Right renal cortex interstitium (tissue), 3 donors: ENCODE measurements at places on chromosomes 2 and 18. TPM values are rescaled to one million over a fixed set of nuclear protein-coding genes. Genes with fewer than 3 reads are reported as not detected.
A peak's percentile ranks its signal among the peaks of the same experiment; 100 is the strongest.

TMEM17 gene
- polyA plus RNA-seq, result 6.9 TPM

DLX1 gene
- 0.12 TPM for polyA plus RNA-seq

ASTL gene
- polyA plus RNA-seq, result not detected

TCF23 gene
- polyA plus RNA-seq, result 0.68 TPM

GKN2 gene
- not detected for polyA plus RNA-seq

SLC19A3 gene
- 6.6 TPM for polyA plus RNA-seq

SOCS6 gene
- 33.4 TPM for polyA plus RNA-seq

SLC16A14 gene
- polyA plus RNA-seq, result 7.6 TPM

LGALSL gene
- polyA plus RNA-seq, result 46.3 TPM

- no peak for DNase-seq
Measured at GRCh38 chr2:207734636-207735512, 23.4 kb downstream of the CCNYL1 start.

DNA sequence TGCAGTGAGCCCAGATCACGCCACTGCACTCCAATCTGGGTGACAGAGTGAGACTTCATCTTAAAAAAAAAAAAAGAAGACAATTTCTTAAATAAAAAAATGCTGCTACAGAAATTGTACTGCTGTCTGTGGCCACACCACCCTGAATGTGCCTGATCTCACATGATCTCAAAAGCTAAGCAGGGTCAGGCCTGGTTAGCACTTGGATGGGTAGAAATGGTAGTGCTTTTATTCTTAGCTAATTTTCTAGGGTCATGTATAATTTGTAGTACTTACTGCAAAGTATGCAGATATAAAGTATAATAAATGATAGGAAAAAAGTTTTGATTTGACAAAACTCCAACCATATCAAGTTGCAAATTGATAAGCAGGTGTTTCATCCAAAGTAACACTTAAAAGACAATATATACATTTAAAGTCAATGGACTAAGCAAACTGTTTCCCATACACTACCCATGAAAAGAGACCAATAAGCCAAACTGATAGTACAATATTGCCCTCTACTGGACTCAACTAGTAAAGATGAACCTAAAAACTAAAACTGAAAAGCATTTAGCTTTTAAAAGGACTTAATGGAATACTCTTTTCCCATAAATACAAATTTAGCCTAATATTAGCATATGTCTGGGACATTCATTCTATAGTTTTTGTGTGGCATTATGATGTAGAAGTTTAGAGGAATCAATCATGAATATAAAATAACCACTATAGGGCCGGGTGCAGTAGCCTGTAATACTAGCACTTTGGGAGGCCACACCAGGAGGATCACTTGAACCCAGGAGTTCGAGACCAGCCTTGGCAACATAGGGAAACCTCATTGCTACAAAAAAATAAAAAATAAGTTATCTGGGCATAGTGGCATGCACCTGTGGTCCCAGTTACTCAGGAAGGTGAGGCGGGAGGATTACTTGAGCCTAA is 18.6 kb upstream of the PEX13 start:
- peak; percentile 19 for DNase-seq

DNA sequence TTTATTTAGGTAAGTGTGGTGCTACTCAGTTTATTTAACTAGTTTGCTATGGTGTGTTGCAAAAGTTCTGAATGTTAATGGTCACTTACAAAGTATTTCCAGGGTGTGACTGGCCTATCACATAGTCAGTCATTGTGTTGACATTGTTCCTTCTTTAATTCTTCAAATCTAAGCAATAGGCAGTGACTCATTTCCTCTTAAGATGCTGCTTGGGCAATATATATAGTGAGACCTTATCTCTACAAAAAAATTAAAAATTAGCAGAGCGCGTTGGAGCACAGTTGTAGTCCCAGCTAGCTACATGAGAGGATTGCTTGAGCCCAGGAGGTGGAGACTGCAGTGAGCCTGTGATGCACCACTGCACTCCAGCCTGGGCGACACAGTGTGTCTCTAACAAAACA is 5.8 kb upstream of the CCDC88A start:
- no peak for DNase-seq

GRCh38 chr18:68376926-68377325 is 338.0 kb downstream of the TMX3 start:
- no peak for DNase-seq

GRCh38 chr2:160425434-160426151 is 68.0 kb downstream of the RBMS1 start:
- DNase-seq, result no peak

DNA sequence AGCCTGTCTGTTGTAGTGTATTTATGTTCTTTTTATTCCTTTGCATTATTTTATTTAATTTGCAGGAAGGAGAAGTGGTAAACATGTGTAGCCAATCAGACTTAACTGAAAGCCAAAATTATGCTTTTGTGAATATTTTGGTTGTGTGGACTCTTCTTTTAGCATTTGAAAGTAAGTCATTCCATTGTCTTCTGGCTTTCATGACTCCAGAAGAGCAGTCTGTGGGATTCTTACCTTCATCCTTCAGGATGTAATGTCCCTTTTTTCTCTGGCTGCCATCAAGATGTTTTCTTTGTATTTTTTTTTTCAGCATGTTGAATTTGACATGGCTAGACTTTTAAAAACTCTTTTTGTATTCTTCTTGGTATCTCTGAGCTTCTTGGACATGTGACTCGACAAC is 895.2 kb upstream of the ZEB2 start:
- no peak for DNase-seq

DNA sequence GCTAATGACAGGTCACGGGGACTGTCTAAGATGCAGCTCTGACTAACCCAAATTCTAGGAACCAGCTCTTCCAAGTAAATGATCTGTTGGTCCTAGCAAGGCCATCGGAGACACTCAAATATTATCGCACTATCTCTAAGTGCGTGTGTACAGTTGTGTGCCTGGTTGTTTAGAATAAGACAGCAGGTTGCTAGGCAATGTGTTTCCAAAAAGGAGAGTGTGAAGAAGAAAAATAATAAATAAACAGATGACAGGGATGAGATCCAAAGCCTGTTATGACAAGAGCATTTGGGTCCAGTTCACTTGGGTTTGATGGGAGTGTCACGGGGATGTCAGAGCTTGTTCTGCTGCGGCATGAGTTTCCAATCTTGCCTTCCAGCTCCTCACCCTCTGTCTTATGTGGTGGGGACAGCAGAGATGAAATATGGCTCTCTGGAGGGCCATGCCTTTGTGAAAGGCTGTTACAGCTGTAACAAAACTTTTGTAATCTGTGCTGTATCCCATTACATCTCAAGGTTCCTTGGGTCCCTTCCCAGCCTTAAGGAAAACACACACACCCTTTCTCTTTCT is 127.5 kb upstream of the TNP1 start:
- DNase-seq, result no peak

- no peak for DNase-seq
Measured at GRCh38 chr2:167212014-167212648, 323.9 kb downstream of the XIRP2 start.

- DNase-seq, result no peak
Measured at GRCh38 chr2:39607538-39608262, 58.0 kb upstream of the TMEM178A start.

DNA sequence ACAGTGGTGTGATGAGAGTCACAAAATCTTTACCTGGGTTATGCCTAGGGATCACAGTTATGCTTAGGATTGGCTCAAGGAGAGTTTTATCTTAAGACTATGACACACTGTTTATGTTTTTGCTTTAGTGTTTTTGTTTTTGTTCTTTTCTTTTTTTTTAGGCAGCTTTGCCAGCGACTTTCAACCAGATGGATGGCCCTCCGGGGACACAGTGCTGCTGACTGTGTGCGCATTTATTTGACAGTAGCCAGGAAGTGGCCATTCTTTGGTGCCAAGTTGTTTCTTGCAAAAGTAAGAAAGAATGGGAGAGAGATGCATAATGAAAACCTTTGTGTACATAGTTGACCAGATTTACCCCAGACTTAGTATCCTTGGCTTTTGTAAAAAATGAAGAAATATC is 15.1 kb upstream of the DYNC2LI1 start:
- DNase-seq, result no peak

GRCh38 chr2:44799105-44799504 is 142.4 kb upstream of the SIX3 start:
- DNase-seq, result no peak

DNA sequence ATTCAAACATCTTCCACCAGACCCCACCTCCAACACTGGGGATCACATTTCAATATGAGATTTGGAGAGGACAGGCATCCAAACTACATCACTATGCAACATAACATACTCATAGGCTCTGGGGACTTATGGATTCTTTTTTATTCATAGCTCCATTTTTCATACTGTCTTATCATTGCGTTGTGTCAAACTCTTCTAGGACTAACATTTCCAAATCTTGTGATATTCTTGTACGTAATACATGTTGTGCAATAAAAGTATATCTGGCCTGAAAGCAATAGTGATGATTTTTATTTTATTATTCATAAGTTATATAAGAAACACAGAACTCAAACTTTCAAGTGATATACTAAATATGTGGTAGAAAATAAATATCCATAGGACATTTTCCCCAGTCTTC is 60.6 kb upstream of the ACTR3 start:
- DNase-seq, result no peak

DNA sequence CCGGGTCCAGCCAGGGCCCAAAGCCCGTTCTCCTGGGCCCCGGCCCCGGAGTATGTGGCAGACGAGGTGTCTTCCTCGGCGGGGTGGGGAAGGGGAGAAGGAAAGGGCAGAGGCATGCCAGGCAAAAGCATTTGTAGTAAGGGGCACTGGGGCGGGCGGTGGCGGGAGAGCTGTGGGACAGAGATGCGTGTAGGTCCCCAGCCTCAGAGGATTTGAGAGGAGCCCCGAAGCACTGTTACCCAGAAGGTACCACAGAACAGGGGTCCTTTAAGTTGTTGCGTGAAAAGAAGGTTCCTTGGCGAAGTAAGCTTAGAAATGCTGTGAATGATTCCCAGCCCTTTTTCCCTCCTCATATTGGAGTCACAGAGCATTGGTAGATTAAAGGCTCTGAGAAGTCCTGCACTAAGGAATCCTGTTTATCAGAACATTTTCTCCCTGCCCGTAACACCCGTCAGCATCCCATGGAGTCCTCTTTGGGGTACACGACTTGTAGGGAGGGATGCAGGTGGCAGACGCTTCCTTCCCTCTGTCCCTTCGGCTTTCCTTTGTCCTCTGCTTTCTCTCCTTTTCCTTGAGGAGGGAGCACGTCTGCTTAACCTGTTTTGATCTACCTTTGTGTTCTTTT is 12.5 kb downstream of the GAREM2 start:
- no peak for DNase-seq

DNA sequence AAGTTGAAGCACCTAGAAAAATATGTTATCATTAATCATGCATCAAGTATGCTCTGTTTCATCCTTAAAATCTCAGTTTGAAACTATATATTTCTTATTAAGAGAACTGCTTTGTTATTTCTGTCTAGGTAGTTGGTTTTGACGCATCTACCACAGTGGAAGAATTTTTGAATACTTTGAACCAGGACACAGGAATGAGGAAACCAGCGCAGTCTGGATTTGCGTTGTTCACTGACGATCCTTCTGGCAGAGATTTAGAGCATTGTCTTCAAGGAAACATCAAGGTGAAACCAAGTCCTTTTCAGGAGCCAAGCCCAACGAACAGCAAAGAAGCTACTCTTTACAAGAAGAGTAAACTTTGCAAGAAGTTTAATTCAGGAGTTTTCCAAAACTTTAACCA is 30.1 kb upstream of the DYNC2LI1 start:
- DNase-seq, result no peak

GRCh38 chr2:232854082-232854481 is 16.0 kb upstream of the SNORC start:
- DNase-seq, result no peak

DNA sequence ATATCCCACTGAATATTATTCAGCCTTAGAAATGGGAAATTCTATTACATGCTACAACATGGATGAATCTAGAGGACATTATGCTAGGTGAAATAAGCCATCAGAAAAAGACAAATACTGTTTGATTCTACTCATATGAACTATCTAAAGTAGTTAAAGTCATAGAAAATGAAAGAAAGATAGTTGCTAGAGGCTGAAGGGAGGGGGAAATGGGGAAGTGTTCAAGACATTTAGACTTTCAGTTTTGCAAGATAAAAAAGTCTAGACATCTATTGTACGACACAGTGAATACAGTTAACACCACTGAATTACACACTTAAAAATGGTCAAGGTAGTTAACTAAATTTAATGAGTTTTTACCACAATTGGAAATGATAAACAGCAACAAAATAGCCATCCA is 835.9 kb upstream of the CHAC2 start:
- no peak for DNase-seq

DNA sequence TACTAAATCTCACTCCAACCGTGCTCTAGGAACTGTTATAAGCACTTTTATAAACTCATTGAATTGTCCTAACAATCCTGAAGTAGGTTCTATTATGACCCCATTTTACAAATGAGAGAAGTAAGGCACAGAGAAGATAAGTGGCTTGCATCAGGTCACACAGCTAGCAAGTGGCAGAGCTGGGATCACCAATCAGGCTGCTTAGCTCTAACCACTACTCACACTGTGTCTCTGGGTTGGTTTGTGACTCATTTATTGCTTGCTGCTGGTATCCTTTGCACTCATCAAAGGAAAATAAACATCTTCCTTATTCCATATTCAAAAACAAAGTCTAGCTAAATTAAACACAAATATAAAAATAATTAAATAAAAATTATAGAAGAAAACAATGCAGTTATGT is 42.5 kb upstream of the IL1R2 start:
- DNase-seq, result no peak

DNA sequence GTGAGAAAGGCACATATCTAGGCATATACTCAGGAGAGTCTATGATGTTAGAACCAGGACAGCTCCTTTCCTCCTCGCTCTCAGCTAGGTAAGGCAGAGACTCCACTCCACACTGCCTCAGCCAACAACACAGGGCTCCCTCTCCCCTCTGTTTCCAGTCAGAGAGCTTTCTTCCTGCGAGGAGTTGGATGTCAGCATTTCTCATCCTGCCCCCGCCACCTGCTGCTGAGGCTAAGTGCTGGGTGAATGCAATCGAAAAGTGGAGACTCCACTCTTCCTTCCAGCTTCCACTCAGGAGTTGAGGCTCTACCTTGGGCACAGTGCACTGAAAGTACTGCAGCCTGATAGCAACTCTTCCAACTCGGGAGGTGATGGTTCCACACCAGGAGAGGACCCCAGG is 177.2 kb upstream of the RAB6C start:
- no peak for DNase-seq

DNA sequence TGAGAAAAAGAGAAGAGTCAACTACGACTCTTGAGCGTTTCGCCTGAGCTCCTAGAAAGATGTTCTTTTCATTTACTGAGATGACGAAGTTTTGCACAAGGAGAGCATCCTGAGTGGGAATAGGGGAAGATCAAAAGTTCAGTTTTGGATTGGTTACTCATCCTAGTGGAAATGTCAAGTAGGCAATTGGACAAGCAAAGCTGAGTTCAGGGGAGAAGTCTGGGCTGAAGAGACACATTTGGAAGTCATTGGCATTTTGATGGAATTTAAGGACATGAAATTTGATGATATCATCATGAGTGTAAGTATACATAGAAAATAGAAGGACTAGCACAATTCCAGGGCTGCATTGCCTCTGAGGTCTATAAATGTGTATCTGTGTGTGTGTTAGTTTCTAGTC is 416.6 kb downstream of the RAD51AP2 start:
- no peak for DNase-seq

GRCh38 chr2:30626397-30626796 is 179.4 kb downstream of the LCLAT1 start:
- no peak for DNase-seq

GRCh38 chr18:35688757-35689156 is 107.2 kb downstream of the GALNT1 start:
- no peak for DNase-seq
